ENCODE measurements at places on chromosomes 13 and 19. TPM values are rescaled to one million over a fixed set of nuclear protein-coding genes. Genes with fewer than 3 reads are reported as not detected.

- peaks cover 6% of the 10 kb centered on the region for H3K4me1 ChIP-seq
- H3K4me3 ChIP-seq: no peak overlapping the region
- H3K27me3 ChIP-seq: no peaks in the 10 kb centered on the region
- no peak for DNase-seq
- H3K27ac ChIP-seq: no peak overlapping the region
- H3K36me3 ChIP-seq: no peaks in the 10 kb centered on the region
Observed at GRCh38 chr13:108402850-108403249, 133.3 kb downstream of the TNFSF13B start.

DNA sequence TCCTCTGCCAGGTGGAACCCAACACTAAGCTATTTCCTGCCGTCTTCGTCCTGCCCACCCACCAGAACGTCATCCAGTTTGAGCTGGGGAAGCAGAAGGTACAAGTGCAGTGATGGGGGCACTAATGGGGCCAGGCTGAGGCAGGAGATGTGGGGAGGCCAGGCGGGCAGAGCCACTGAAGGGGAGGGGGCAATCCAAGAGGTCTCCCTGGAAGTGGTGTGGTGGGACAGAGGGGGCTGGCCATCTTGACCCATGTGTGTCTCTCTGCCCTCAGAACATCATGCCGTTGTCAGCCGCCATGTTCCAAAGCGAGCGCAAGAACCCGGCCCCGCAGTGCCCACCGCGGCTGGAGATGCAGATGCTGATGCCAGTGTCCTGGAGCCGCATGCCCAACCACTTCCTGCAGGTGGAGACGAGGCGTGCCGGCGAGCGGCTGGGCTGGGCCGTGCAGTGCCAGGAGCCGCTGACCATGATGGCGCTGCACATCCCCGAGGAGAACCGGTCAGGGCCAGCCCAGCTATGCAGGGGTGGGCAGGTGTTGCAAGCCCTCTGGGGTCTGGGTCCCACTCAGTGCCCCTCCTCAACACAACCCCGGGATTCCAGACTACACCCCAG lies 49.6 kb downstream of the RYR1 start:
- no peaks in the 10 kb centered on the region for H3K4me1 ChIP-seq
- no peak overlapping the region for H3K27ac ChIP-seq
- DNase-seq: no peak
- H3K36me3 ChIP-seq: peaks cover 10% of the 10 kb centered on the region

Gene NCAN
- total RNA-seq: 186 TPM

Gene IGFL2
- total RNA-seq: not detected

GRCh38 chr19:38046254-38047048 lies 139.4 kb downstream of the SIPA1L3 start:
- no peak overlapping the region for H3K27ac ChIP-seq
- peaks cover 9% of the 10 kb centered on the region for H3K36me3 ChIP-seq
- peaks cover 10% of the 10 kb centered on the region for H3K27me3 ChIP-seq
- no peak overlapping the region for H3K4me3 ChIP-seq
- H3K4me1 ChIP-seq: peaks cover 33% of the 10 kb centered on the region
- no peak for DNase-seq

Gene ZNF429
- 29.8 TPM for total RNA-seq

Gene MBD3L2
- total RNA-seq: 1.5 TPM

Gene GGACT
- total RNA-seq: 5.2 TPM

GRCh38 chr19:51726049-51726448 lies 2.3 kb upstream of the HAS1 start:
- H3K27me3 ChIP-seq: peaks cover 6% of the 10 kb centered on the region
- H3K27ac ChIP-seq: peak overlapping the region; percentile 40
- DNase-seq: no peak
- H3K4me3 ChIP-seq: peak overlapping the region; percentile 11
- peaks cover 13% of the 10 kb centered on the region for H3K4me1 ChIP-seq
- H3K36me3 ChIP-seq: no peaks in the 10 kb centered on the region

Gene KDM4B
- total RNA-seq: 153 TPM

Gene ANGPTL8
- total RNA-seq: not detected

DNA sequence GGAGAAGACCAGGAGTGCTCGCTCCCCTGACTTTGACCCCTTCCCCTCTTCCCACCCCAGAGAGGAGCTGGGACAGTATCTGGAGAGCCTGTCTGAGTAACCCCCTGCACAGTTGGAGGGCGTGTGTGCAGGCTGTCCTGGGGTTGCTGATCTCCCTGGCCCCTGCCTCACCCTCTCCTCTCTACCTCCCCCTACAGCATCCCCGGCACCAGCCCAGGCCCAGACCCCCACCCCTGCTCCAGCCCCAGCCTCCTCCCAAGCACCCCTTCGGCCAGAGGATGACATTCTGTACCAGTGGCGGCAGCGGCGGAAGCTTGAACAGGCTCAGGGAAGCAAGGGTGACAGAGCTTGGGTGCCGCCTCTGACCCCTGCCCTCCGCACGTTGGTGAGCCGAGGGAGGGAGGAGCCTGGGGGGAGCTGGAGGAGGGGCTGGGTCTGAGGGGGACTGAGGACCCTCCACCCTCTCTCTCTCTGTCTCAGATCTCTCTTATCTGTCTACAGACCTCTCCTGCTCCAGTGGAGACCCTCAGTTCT lies 8.7 kb downstream of the PROSER3 start:
- peaks cover 10% of the 10 kb centered on the region for H3K27me3 ChIP-seq
- H3K27ac ChIP-seq: no peak overlapping the region
- no peak for DNase-seq
- no peak overlapping the region for H3K4me3 ChIP-seq
- no peaks in the 10 kb centered on the region for H3K36me3 ChIP-seq

Gene IZUMO1
- not detected for total RNA-seq

DNA sequence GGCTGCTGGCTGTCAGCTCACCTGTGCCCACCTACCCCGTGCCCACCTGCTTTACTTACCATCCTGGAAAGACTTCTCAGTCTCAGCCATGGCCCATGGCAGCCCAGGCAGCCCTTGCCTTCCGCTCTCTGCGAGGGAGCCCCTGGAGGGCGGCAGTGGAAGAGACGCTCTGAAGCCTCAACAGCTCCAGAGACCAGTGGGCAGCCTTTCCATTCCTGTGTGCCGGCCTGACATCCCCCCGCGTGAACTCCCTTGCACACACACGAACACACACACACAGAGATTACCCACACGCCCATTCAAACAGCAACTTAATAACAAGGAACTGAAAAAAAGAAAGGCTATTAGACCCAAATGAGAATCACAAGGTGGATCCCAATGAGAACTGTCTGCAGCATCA lies 14.2 kb upstream of the RASA3 start:
- H3K36me3 ChIP-seq: no peaks in the 10 kb centered on the region
- peaks cover 25% of the 10 kb centered on the region for H3K4me1 ChIP-seq
- no peak overlapping the region for H3K27ac ChIP-seq
- DNase-seq: peak; percentile 73
- peaks cover 5% of the 10 kb centered on the region for H3K27me3 ChIP-seq
- H3K4me3 ChIP-seq: peak overlapping the region; percentile 3

Gene S1PR2
- 12.5 TPM for total RNA-seq

GRCh38 chr13:106129273-106129672 lies 406.2 kb downstream of the EFNB2 start:
- H3K27me3 ChIP-seq: no peaks in the 10 kb centered on the region
- no peak overlapping the region for H3K27ac ChIP-seq
- peaks cover 9% of the 10 kb centered on the region for H3K36me3 ChIP-seq
- no peak overlapping the region for H3K4me3 ChIP-seq

DNA sequence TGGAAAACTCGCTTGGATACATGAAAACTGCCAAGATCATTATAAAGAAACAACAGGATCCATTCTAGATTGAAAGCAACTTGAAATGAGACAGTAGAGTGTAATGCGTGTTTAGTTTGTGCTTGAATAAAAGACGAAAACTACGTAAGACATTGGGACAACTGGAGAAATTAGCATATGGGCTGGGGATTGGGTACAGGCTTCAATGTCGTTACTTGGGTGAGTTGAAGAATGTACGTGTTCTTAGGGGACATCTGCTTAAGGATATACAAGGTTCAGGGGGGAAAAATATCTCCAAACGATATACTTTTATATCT lies 471 bp upstream of the ERVK3-1 start:
- H3K27me3 ChIP-seq: peaks cover 9% of the 10 kb centered on the region
- no peak for DNase-seq
- H3K36me3 ChIP-seq: peaks cover 12% of the 10 kb centered on the region
- H3K4me3 ChIP-seq: peak overlapping the region; percentile 100
- peaks cover 12% of the 10 kb centered on the region for H3K4me1 ChIP-seq

Gene ZNF525
- total RNA-seq: 8.2 TPM

GRCh38 chr13:28658796-28659620 lies at the start of gene POMP:
TSS of gene POMP (plus strand) at chr13:28659130. CDS start at chr13:28659185, 55 bp downstream.
- peak within 1 kb of the TSS; percentile 92 for H3K27ac ChIP-seq
- peaks cover 22% of the 10 kb centered on the region for H3K4me1 ChIP-seq
- peak; percentile 94 for DNase-seq
- H3K4me3 ChIP-seq: peak within 1 kb of the TSS; percentile 82
- no peaks in the 10 kb centered on the region for H3K36me3 ChIP-seq

DNA sequence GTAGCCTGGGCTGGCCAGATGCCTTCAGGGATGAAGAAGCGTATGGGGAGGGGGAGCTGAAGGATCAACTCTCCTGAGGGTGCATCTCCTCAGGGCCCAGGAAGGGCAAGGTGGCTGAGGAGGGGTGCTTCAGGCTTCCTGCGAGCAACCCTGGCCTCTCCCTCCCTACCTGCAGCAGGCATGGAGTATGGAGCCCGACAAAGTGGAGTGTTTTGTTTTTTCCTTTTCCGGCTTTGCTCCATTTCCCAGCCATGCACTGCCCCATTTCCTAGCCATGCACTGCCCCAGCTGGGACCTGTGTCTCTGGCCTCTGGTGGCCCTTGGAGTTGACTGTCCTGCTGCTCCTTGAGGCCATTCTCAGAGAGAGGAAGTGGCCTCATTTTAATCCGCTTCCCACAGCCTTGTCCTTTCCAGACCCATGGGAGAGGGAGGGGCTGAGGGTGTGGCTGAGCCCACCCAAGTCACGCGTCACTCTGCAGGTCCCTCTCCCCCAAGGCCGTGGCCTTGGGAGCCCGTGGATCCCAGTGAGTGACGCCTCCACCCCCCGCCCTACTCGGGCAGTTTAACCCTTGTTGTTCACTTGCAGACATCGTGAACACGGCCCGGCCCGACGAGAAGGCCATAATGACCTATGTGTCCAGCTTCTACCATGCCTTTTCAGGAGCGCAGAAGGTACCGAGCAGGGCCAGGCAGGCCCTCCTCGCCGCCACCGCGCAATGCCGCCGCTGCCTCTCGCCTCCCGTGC lies 34.4 kb downstream of the CAPN12 start:
- peaks cover 5% of the 10 kb centered on the region for H3K4me1 ChIP-seq
- H3K4me3 ChIP-seq: no peak overlapping the region
- no peak for DNase-seq
- no peaks in the 10 kb centered on the region for H3K36me3 ChIP-seq

GRCh38 chr13:92251671-92252210 lies 853.3 kb downstream of the GPC5 start:
- no peak overlapping the region for H3K27ac ChIP-seq
- H3K27me3 ChIP-seq: no peaks in the 10 kb centered on the region
- H3K4me1 ChIP-seq: no peaks in the 10 kb centered on the region
- DNase-seq: no peak

- H3K27ac ChIP-seq: no peak overlapping the region
- no peaks in the 10 kb centered on the region for H3K27me3 ChIP-seq
- H3K36me3 ChIP-seq: peaks cover 5% of the 10 kb centered on the region
- H3K4me3 ChIP-seq: no peak overlapping the region
Observed at GRCh38 chr19:41555748-41556147, 20.2 kb upstream of the CEACAM21 start.

DNA sequence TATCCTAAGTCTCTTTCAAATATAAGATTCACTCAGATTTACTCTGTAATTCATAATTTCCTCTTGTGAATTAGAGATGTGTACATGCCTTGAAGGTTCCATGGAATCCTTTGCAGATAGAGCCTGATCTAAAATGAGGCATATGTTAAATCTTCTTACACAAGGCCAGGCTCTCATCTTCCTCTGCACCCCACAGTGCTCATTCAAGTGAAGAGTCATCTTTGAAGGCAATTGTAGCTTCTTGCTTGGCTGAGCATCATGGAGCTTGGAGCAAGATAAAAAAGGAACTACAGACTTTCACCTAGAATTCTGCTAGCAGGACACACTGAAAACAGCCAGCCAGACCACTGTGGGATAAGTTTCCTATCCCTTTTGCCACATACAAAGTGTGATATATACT lies 566.4 kb downstream of the PCDH9 start:
- peaks cover 11% of the 10 kb centered on the region for H3K4me1 ChIP-seq
- H3K27me3 ChIP-seq: peaks cover 2% of the 10 kb centered on the region
- no peaks in the 10 kb centered on the region for H3K36me3 ChIP-seq
- no peak overlapping the region for H3K27ac ChIP-seq
- no peak overlapping the region for H3K4me3 ChIP-seq
- no peak for DNase-seq

Measured in glutamatergic neuron (in vitro differentiated cells).